ENCODE measurements at places on chromosomes 2 and 18.

DNA sequence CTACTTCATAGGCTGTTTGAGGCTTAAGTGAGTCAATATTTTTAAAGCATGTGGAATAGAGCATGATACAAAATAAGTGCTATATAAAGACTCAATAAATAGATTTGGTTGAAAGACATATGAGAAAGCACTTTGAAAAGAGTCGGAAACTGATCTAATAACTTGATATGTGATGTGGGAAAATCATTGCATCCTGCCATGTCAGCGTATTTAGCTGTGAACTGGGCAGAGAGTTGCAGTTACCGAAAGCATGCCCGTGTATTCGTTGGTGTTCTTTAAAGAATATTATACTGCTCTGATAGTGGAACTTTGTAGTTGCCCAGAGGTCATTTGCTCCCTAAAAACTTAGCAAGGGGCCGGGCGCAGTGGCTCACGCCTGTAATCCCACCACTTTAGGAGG lies 37.8 kb upstream of the ZNF516 start:
- no peak for DNase-seq

DNA sequence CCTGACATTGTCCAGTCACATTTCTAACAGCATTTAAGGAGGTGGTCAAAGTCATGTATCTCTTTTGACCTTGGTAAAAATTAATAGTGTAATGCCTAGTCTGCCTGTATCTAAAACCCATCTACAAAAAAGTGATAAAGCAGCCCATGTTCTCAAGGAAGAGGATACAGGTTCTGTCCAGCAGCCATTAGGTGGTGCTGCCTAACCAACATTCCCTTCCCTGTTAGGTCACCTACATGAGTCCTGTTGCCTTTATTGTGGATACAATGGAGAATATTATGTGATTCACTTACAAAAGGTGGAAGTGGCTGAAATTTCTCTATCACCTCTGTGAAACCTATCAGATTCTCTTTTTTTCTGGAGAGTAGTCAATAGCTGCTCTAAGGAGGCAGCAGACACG lies 52.5 kb downstream of the AQP4 start:
- peak; percentile 8 for DNase-seq

- no peak for DNase-seq
Observed at GRCh38 chr2:196213252-196213980, 42.0 kb upstream of the STK17B start.

DNA sequence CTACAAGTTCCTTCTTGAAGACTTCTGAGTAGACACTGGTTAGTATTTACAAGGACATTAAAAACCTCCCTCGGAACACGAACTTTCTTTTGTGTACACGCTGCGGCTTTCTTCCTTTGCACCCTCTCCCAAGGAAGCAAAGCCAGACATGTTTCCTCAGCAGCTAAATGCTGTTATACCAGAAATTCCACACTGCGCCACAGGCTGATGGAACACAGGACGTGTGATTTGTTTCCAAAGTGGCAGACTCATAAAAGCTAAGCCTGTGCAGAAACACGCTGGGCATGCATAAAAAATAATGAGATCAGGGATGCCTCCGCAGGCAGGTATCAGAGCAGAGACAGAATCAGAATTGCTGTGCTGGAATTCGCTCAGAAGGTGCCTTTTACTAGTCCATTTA lies 73.0 kb upstream of the RGPD5 start:
- no peak for DNase-seq

GRCh38 chr18:2657788-2658458 lies 2.4 kb downstream of the SMCHD1 start:
- peak; percentile 75 for DNase-seq

- no peak for DNase-seq
Observed at GRCh38 chr2:198072655-198073054, 268.3 kb downstream of the PLCL1 start.

GRCh38 chr2:42566025-42566424 lies 2.4 kb upstream of the MTA3 start:
- DNase-seq, result no peak

GRCh38 chr2:10453905-10454298 lies 5.8 kb upstream of the ODC1 start:
- DNase-seq, result no peak

- DNase-seq, result no peak
Observed at GRCh38 chr2:226664140-226664539, 135.5 kb downstream of the IRS1 start.

GRCh38 chr2:238772635-238773297 lies 75.1 kb upstream of the TWIST2 start:
- DNase-seq, result no peak

DNA sequence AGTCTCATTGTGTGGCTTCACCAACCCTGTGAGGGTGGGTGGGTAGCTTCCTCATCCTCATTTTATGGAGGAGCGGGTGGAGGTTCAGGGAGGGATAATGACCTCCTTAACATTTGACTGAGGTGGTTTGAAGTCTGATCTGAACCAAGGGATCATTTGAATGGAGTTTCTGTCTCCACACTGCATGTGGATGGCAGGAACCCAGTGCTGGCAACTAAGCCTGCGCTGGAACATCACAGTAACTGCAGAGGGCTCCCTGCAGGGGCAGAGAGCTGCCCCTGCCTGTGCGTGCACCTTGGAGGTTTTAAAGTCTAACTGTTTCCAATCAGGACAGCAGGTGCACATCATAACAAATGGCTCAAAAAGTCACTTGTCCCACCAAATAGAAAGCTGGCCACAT lies 3.3 kb downstream of the AGAP1 start:
- DNase-seq, result no peak

- DNase-seq, result no peak
Observed at GRCh38 chr2:35294636-35295263, 1060.8 kb upstream of the CRIM1 start.

GRCh38 chr18:63848159-63848558 lies 39.3 kb upstream of the SERPINB2 start:
- DNase-seq, result peak; percentile 70

- peak; percentile 95 for DNase-seq
Observed at GRCh38 chr18:70280007-70280925, 8.6 kb upstream of the SOCS6 start.

GRCh38 chr2:240879105-240879504 lies 10.5 kb downstream of the AGXT start:
- no peak for DNase-seq

- no peak for DNase-seq
Observed at GRCh38 chr2:15069149-15069548, 436.6 kb downstream of the LRATD1 start.

GRCh38 chr2:113275556-113276215 lies 3.0 kb downstream of the PAX8 start:
- no peak for DNase-seq

- peak; percentile 72 for DNase-seq
Observed at GRCh38 chr2:174593574-174594203, 3.9 kb downstream of the WIPF1 start.

DNA sequence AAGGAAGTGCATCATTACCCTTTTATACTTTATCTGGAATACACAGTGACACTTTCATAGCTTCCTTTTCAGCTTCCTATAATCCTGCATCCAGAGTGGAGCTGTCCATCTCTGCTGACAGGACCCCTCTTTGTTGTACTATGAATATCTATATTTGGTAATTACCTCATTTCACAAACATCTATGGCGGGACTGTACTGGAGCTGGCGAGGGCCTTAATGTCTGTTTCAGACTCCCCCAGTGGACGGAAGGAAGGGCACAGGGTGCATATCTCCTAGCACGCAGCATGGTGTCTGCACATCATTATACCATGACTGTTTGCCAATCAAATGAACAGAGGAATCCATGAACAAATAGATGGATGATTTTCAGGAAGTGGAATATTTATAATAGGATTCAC lies 142.3 kb downstream of the SOX11 start:
- DNase-seq, result no peak

- DNase-seq, result no peak
Observed at GRCh38 chr2:58033530-58033929, 13.1 kb upstream of the VRK2 start.

- DNase-seq, result peak; percentile 61
Observed at GRCh38 chr2:201191132-201191875, 8.4 kb downstream of the CASP10 start.

DNA sequence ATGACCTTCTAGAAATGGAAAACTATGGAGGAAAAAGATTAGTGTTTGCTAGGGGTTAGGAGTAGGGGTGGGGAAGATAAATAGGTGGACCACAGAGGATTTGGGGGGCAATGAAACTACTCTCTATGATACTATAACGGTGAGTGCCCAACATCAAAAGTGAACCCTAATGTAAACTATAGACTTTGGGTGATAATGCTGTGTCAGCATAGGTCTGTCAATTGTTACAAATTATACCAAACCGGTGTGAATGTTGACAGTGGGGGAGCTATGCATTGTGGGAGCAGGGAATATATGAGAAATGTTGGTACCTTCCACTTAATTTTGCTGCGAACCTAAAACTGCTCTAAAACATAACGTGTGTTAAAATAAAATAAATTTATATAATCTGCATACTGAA lies 180.3 kb downstream of the ALK start:
- no peak for DNase-seq

- no peak for DNase-seq
Observed at GRCh38 chr2:95354469-95354901, 48.0 kb upstream of the FAHD2A start.

DNA sequence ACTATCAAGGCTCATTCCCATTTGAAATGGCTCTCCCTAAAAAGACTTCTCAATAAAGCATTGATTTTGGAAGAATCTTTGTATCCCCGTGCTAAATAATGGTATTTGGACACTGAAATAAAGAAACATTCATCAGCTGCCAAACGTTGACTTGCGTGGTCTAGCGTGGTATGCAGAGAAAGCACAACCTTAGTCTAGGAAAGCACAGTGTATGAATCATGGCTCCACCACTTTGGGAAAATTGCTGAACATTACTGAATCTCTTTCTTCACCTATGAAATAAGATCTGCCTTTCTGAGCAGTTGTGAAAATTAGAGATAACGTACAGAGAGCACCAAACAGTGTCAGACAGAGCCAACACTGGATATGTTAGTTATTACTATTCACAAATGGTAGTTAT lies 353.9 kb downstream of the SS18 start:
- no peak for DNase-seq

GRCh38 chr2:177506998-177507397 lies 114.4 kb downstream of the AGPS start:
- DNase-seq, result no peak

DNA sequence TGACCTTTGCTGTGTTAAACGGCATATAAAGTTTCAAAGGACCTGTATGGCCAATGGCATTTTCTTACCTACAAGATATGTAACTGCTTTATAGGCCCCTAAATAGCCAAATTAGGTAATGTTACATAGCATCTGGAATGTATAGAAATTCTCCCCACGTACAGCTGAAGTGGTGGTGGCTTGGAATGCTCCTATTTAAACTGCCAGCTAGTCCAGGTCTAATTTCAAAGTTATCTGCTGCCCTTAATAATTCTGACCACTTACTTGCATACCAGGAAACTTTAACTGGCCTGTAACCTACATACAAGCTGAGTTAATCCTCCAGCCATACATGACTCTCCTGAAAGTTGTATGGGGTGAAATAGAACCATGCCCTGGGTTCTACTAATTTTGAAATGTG lies 1.3 kb downstream of the KIAA2012 start:
- DNase-seq, result no peak

GRCh38 chr2:55490554-55490953 lies 29.0 kb upstream of the CFAP36 start:
- peak; percentile 61 for DNase-seq

- DNase-seq, result peak; percentile 58
Observed at GRCh38 chr18:28189400-28190239, 12.7 kb upstream of the CDH2 start.

DNA sequence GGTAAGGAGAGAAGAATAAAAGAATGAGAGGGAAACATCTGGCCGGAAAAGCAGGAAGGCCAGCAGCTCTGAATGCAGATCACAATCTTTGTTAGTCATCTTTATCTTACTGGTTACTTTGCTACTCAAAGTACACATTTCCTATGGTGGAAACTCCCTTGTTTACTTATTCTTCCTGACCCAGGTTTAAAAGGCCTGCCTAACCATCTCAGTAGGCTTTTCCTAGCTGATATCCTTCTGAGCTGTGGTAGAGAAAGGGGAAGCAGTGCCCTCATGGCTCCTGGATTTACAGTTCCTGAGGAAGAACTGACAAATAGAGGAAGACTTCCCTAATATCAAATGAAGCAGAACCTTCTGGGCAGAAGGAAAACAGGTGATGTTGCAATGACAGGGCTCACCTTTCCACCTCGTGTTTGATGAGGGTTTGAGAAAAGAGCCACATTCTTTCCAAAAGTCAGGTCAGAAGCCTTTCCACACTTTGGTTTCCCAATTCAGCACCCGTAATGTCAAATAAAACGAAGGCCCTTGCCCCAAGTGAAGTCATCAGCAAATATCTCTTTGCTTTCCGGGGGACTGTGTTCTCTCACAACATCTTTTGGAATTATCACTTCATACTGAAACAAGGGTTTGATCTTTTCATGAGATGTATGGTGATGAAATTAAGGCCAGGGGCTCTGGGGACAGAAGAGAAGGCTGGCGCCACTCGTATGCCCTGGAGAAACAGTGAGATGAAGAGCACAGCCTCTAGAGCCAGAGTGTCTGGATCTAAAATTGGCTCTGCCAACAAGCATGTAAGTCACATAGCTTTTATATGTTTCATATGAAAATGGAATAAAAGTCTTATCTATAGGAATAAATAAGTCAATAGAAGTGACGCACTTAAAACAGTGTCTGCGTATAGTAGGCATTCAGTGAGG lies 26.7 kb upstream of the APOB start:
- DNase-seq, result no peak

GRCh38 chr18:33914399-33914798 lies 310.3 kb downstream of the NOL4 start:
- no peak for DNase-seq

DNA sequence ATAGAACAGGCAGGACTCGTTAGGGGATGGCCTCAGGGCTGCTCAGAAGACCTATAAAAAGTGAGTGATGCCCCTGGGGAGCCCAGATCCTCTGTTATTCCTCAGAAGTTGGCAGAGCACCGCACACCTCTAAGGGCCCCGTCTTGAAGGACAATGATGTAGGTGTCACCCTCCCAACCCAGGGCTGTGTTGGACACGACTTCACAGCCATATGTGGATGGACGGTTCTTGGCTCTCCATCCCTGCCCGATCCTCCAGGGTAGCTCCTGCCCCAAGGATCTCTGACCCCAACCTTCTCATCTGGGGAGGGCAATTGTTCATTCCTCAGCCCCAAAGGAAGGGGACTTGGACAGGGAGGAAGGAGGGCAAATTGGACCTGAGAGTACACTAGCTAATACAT lies 246.1 kb downstream of the DYSF start:
- no peak for DNase-seq

GRCh38 chr2:30283931-30284565 lies 52.7 kb downstream of the LBH start:
- DNase-seq, result no peak

GRCh38 chr18:58201733-58202730 lies 158.0 kb downstream of the NEDD4L start:
- DNase-seq, result no peak

DNA sequence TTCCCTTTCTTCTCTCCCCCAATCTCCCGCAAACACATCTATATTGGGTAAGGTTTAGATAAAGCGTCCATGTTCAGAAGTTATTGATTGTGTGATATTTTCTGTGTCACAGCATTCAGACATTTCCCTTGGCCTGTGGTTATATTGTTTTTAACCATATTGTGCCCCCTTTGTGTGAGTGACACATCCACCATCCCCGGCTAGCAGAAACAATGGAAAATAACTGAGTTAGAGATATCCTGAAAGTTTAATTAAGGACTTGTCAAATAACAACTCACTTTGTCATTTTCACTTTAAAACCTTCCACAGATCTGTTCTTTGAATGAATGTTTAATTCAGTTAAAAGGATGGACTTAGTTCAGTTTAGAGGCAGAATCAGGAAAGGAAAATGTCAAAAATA lies 151.0 kb downstream of the KCNJ3 start:
- no peak for DNase-seq

- peak; percentile 82 for DNase-seq
Observed at GRCh38 chr2:216775043-216775453, 79.7 kb upstream of the IGFBP5 start.
